ENCODE measurements at places on chromosomes 12 and 14. TPM values are rescaled to one million over a fixed set of nuclear protein-coding genes. Genes with fewer than 3 reads are reported as not detected.
A peak's percentile ranks its signal among the peaks of the same experiment; 100 is the strongest.

LIN7A gene
- 1.6 TPM for total RNA-seq

DNA sequence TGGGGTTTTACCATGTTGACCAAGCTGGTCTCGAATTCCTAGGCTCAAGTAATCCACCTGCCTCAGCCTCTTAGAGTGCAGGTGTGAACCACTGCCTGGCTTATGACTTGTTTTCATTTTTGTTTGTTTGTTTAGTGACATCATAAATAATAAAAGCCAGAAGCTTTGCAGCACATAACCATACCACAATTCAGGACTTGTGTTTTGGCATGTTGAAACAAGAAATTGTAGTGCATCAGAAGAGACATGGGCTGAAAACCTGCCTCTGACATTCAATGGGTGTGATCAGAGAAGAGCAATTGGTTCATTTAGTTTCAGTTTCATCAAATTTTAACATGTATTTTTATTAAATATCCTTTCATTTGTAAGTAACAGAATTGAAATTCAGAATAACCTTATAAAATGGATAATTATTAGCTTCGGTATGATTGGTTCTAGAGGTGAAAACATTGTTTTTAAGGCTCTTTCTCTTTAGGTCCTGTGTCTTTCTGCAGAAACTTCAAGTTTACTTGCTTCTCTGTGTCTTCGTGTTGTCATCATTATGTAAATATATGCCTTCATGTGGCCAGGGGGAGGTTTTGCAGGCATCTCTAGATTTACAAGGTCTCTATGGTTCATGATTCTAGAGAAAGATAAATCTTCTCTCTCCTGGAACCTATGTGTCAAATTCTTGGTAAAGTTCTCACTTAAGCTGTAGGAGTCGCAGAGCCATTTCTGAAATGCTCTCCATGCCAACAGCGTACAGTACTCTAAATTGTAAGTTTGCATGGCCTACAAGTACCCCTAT lies 312.0 kb downstream of the KCNC2 start:
- DNase-seq: no peak

DNA sequence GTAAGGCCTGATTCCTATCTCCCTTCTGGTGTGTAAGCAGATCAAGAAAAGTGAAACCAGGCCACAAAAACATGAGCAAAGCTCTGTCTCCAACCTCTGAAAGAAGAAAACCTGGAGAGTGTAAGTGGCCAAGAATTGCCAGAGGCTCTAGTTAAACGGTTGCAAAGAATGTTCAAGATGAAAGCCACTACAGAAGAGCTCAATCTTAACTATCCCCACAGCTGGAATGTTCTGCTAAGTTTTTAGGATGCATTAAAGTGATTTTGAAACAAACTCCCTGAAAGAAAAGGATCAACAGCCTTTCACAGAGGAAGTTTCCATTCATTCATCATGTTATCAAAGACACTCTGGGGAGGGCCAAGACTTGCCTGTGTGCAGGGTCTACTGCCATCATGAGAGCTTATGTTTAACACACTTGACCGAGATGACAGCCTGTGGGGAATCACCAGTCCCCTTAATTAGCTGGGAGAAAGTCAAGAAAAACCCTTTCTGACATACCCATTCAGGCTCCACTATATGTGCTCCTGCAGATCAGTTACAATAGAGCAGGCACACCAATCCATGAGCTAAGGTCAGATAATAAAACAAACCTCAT lies 128.0 kb upstream of the OVCH1 start:
- DNase-seq: peak; percentile 18

ANO2 gene
- 0.93 TPM for total RNA-seq

HHIPL1 gene
- total RNA-seq: 1.1 TPM

DNA sequence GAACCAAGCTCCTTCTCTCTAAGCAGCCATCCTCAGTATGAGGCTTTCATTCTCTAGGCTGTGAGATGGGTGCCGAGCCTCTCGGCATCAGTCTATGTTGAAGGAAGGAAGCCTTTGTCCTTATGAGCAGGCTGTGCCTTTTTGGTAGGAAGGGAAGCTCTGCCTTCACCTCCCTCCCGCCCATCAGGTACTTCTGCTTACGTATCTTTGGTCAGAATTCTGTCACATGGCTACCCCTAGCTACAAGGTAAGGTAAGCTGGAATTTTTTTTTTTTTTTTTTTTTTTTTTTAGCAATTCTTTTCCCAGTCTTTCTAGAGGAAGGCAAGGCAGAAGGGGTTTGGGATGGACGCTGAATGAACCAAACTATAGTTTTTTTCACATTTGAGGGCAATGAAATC lies 16.9 kb downstream of the BATF start:
- DNase-seq: no peak

DNA sequence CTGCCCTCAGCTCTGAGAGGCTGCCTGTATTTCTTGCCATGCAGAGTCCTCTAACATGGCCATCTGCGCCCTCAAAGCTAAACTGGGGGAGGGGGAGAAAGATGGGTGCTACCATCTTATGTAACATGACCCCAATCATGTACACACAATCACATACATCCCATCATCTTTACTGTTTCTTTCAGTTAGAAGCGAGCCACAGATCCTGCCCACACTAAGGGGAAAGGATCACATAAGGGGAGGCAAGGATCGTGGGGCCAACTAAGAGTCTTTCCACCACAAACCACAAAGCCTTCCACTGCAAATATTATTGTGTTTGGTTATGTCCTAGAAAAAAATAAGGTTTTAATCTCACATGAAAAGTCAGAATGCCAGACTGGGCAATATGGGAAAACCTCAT lies 11.8 kb upstream of the AMN1 start:
- DNase-seq: no peak

All from astrocyte (in vitro differentiated cells and primary cell).